NCI-H2081 treated with DMSO at 0.1 percent for 48 hours (cell line): ENCODE measurements at places on chromosomes 7 and 10.

GRCh38 chr10:49089557-49090188 is 25.6 kb downstream of the VSTM4 start:
- DNase-seq: no peak

DNA sequence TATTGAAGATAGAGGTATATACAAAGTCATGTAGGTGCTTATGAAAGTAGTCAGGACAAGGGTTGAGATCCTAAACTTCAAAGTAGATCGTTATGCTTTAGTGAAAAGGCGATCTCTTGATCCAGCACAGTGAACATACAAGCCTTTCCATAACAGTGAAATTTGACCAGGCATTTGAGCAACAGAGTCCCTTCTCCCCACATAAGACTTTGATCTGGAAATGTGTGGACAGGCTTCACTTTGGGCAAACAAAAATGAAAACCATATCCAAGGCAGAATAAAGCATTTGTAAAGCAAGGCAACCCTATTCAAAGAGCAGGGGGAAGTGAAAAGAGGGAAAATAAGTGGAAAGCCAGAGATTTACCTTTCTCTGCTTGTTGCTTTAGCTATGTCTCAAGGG is 311.9 kb upstream of the SORCS1 start:
- DNase-seq: no peak

GRCh38 chr7:121797657-121798452 is 75.1 kb upstream of the PTPRZ1 start:
- no peak for DNase-seq

DNA sequence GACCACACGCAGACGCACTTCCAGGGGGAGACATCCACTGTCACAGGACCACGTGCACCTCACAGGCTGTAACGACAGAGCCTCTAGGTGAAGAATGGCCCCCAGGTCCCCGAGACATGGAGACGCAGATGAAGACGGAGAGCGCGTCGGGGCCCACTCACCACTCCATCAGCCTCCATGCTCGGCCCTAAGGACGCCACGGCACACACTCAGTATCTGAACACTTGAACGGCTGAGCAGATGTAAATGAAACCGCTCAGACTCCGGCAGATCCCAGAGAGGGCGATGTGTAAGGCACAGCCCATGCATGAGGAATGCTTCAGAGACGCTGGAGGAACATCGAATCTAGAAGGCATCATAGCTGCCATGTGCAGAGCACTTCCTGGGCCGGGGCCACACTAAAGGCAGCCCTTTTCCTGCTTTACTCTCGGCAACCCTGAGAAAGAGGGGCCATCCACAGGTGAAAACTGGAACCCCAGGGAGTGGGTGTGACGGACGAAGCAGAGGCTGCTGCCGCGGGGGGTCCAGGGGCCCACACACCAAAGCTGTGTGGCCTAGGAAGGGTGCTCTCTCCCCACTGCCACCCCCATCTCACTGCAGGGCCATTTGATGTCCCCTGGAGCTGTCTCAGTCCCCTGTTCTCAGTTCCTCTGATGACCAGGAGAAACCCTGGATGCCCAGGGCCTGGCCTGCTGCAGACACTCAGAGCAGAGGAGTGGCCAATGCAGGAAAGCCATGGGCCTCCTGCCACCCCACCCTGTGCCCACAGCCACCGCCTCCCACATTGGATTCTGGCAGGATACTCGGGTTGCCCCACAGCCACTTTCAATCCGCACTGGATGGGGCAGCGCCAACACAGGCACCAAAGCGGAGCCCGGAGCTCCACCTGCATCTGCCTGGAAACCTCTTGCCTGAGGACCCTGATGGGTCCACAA is 253.8 kb downstream of the MAD1L1 start:
- no peak for DNase-seq

DNA sequence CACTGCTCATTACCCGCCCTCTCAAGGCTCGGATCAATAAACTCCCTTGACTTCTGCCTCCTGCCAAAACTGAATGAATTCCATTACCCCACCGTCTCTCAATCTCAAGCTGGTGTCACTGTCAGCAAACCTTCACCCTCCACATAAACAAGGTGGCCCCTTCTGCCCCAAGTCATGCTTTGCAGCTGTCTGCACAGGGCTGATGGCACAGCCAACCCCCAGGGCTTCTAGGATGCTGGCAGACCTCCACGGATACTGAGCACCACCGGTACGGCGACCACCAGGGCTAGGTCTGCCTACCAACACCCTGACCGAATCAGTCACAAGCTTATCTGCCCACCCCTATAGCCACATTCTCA is 46.1 kb downstream of the PARD3 start:
- DNase-seq: no peak

DNA sequence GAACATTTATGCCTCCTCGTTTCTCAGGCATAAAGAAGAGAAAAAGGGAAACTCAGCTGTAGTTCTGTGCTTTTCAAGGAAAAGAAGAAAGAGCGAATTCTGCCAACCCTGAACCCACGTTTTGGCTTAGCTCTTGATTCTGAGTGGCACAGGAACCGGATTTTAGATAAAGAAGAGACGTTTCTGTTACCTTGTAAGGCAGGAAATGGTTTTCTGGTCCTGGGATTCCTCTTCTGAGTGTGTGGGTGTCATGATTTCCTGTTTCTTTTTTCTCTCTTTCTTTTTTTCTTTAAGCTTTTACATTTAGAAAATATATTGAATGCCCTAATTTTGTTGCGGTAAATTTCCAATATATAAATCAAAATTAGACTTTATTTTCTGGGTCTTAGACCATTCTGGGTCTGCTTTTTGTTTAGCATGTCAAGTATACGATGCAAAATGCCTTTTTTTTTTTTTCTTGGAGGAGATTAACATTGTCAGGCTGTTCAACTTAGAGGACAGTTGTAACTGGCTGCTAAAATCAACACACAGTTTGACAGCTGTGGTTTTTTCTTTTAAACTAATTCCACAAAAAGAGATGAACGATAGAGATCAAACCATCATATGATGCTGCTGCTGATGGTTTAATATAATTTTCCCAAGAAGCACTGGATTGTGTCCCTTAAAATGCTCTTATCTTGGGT is 190.8 kb downstream of the GATA3 start:
- DNase-seq: no peak

DNA sequence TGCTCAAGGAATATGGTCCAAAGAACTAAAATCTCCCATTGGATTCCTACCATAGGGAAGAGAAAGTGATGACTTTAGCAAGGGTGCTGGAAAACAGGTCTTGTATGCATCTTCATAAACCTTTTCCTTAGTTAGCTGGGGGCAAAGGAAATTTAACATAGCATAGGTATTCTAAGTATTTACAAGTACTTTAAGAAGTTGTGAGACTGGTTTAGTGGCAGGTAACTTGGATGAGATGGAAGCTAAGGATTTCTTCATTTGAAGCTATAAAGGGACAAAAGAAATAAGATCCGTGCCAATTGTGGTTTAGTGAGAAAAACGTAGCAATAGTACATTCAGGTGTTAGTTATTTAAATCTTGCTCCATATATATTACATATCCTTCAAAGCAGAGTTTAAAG is 183.4 kb upstream of the TCF7L2 start:
- DNase-seq: no peak

- no peak for DNase-seq
Observed at GRCh38 chr7:86598311-86598710, 45.4 kb upstream of the GRM3 start.

DNA sequence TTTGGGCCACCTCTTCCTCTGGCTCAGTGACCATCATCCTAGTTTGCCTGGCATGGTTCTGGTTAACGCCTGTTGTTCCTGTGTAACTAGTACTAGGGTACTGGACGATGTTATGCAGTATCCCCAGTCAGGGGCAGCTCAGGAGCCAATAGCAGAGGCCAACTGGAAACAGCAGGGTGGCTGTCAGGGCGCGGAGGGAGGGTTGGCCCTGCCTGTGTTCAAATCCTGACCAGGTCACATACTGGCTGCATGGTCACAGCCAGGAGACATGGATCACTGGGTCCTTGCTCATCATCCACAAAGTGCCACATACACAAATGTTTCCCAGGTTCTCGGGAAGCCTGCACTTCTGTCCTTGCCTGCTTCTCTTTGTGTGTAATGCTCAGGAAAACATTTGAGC is 12.3 kb upstream of the RBP3 start:
- DNase-seq: no peak

DNA sequence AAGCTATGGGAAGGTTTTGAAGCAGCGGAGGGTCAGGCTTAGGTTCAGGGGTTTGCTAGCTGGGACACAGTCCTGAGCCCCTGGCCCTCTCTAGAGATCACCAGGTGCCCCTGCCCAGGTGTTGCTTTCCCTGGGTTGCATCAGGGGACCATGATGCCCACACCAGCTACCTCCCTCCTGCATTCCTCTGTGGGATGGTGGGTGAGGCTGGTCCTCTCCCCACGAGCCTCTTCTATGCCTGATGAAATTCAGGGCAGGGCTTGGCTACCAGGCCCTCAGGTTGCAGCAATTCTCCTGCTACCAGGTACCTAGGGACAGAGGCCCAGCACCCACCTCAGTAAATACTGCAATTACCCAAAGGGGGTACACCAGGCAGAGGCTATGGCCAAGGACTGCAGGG is 10.8 kb upstream of the SLC29A3 start:
- DNase-seq: no peak

DNA sequence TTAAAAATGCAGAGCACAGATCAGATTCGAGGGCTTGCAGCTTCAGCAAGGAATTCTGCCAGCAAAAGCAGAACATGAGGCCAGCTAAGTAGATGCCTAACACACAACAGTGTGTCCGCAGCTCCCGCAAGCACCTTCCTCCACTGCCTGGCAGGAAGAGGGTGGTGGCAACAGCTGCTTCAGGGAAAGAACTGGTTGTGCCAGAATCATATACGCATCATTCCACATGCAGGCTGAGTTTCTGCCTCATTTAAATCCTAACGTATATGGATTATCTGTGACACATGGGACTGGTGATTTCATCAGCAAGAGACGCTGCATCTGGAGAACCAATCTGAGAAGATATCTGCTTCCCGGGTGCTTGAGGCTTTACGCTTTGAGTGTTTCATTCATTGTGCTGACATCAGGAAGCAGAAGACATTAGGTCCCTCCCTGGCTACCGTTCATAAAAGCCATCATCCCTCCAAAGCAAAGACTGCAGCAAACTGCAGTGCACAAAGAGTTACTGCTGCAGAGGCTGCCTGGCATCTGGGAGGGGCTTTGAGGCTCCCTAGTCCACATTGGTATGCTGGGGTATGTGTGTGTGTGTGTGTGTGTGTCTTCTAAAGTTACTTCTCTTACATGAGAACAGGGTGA is 78.8 kb downstream of the FAM13C start:
- DNase-seq: no peak

- no peak for DNase-seq
Observed at GRCh38 chr7:130153211-130153908, 51.8 kb downstream of the TMEM209 start.

- DNase-seq: no peak
Observed at GRCh38 chr7:54796150-54796549, 37.1 kb upstream of the SEC61G start.

- no peak for DNase-seq
Observed at GRCh38 chr7:41029072-41029499, 673.8 kb downstream of the INHBA start.

DNA sequence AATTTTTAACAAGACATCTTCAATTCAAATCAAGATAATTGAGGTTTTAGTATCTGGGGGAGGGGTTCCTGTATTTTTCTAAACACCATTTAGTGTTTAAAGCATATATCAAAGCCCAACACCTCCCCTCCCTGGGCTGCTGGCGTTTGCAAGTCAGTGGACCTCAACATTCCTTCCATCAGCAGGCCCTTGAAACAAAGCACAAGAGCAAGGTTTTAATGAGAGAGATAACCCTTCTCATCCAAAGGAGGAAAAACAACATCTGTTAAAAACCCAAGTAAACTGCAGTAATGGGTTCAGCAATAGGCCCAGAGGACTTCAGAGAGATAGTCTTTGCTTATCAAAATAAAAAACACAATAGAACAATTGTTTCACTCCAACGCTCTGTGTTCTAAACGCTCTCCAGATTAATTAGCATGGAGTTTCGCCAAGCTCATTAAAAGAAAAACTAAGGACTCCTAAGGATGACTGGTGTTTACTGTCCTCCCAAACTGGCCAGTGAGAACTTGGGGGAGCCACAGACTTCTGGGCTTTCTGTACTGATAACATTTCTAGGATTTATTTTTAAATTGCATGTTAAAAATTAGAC is 2.5 kb downstream of the JCAD start:
- no peak for DNase-seq

DNA sequence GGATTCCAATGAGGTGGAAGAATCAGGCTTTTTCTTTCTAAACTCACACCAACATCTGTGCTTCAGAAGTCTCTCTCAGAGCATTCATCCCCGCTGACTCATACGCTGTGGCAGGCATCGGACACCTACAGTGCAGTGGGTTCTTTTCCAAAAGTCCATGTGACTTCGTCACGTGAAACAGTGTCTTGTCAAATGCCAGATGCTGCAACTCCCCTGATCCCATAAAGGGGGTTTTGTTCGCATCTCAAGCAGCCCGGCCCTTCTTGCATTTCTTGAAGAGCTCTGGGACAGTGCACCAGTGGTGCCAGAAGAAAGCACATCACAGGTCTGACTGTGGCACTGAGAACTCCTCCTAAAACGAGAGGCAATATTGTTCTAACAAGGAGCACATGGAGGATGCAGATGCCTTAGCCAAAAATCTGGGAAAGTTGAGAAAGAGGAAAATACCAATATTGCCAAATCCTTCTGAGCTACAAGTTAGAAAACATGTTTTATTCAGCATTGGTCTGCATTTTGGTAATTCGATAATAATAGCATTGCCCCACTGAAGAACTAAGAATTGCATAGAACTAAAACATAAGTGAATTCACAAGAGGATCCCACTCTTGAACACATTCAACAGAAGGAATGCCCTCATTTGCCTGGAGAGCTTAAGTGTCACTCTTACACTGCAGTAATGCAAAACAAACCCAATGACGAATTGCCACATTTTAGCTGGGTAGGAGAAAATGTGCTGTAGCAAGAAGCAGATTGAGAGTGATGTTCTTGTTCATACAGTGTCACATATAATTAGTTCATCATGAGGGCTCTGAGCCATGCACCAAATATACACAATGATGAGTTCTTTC is 204.4 kb downstream of the CXCL12 start:
- DNase-seq: no peak

GRCh38 chr10:118394301-118395200 is 52.4 kb upstream of the FAM204A start:
- DNase-seq: no peak

GRCh38 chr7:84237533-84238173 is 43.1 kb upstream of the SEMA3A start:
- no peak for DNase-seq

DNA sequence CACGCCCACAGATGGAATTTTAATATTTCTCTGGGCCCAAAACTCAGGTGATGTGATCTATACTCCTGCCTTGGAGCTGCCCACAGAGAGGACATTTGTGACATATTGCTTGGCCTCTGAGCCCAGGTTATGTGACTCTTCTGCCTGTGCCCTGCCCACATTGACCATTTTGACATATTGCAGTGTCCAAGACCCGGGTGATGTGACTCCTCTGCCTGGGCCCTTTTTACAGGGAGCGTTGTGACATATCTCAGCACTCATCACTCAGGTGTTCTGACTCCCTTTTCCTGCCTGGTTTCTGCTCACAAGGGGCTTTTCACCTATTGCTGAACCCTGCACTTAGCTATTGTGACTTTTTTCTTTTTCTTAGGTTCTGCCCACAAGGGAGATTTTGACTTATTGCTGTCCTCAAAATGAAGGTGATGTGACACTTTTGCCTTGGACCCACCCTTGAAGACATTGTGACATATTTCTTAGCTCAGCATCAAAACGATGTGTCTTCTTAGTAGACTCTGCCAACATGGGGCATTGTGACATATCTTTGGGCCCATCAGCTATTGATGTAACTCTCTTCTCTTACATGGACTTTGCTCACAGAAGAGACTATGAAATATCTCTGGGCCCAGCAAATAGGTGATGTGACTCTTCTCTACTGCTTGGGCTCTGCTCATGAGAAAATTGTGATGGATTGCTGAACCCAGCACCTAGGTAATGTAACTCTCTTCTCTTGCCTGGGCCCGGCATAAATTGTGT is 11.0 kb upstream of the ZNF107 start:
- no peak for DNase-seq
